Stimulated activated CD4-positive, alpha-beta T cell treated with anti-CD3 and anti-CD28 coated beads, Interleukin-1b, Interleukin-23, amount 100 ng/mL, for 1 hour (primary cell): ENCODE measurements at places on chromosomes 16 and 17.

DNA sequence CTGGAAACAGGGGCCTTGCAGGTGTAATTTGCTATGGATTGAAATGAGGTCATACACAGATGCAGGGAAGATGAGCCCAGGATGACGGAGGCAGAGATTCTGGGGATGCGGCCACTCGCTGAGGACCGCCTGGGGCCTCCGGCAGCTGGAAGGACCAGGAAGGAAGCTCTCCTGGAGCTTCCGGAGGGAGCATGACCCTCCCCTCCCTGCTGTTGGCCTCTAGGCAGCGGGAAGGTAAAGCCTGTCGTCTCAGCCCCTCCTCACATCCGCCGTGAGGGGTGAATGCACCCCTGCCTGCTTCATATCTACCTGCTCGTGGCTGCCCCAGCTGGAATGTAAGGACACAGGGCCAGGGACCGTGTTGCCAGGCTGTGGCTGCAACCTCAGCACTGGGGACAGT is 29.1 kb upstream of the ZNF469 start:
- DNase-seq, result no peak

DNA sequence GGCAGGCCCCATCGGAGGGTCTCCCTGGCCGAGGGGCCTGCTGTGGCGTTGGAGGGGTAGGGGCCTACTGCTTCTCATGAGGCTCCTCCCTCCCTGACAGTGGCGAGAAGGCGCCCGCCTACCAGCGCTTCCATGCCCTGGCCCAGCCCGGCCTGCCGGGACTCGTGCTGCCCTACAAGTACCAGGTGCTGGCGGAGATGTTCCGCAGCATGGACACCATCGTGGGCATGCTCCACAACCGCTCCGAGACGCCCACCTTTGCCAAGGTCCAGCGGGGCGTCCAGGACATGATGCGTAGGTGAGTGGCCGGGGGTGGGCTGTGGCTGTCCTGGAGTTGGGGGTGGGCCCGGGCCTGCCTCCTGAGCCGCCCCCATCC is 1.7 kb downstream of the CDT1 start:
- DNase-seq, result no peak

- peak; percentile 29 for DNase-seq
These were observed 1.1 kb downstream of the CD79B start for GRCh38 chr17:63930951-63931575.

GRCh38 chr17:7262935-7263800 is 890 bp upstream of the CLDN7 start:
- DNase-seq, result no peak

- no peak for DNase-seq
These were observed 3.1 kb downstream of the MMP15 start for GRCh38 chr16:58028541-58029070.

DNA sequence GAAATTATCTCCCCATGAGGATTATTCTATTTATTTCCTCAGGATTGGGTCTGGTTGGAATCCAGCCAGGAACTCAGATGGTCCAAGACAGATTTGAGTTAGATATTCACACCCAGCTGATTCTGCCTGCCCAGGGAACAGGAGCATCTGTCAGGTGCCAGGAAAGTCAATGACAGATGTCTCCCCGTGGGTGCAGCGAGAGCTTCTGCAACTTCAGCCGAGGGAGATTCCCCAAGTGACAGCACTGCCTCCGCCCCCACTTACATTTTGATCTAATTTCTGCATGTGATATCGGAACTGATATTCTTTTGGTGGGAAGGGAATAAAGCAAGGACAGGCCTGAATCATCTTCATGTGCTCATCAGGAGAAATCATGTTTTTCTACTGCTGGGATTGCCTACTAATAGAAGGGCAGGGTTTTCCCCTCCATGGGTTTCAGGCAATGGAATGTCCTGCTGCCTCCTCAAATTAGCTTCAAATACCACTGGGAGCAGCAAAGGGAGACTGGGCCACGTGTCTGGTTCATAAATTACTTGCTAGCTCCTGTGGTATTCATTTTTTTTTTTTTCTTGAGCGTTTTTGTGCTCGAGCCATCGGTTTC is 15.7 kb upstream of the DHX8 start:
- no peak for DNase-seq

DNA sequence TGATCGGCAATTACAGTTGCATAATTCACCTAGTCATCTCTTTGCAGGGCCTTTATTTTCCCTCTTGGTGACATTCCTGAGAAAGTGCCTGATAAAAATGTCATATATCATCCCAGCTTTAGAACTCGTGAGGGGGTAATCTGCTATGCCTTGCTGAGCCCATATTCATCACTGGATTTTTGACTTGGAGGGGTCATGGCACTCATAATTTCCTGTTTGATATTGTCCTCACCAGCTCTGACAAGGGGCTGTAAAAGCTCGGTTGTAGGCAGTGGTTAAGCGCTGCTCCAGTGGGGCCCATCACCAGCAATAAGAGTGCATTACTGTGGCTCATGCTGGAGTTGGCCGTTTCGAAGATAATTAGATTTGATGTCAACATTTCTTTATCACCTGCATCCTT is 227.3 kb downstream of the IRX3 start:
- DNase-seq, result no peak

GRCh38 chr16:1308036-1308976 is 1.1 kb upstream of the UBE2I start:
- no peak for DNase-seq

- DNase-seq, result no peak
These were observed 617 bp upstream of the VTN start for GRCh38 chr17:28370744-28371103.

GRCh38 chr16:11183035-11183812 is 72.8 kb downstream of the SOCS1 start:
- no peak for DNase-seq

GRCh38 chr16:85429776-85430522 is 183.2 kb upstream of the GSE1 start:
- no peak for DNase-seq

- DNase-seq, result no peak
These were observed 14.8 kb downstream of the COX6A2 start for GRCh38 chr16:31413381-31413780.

DNA sequence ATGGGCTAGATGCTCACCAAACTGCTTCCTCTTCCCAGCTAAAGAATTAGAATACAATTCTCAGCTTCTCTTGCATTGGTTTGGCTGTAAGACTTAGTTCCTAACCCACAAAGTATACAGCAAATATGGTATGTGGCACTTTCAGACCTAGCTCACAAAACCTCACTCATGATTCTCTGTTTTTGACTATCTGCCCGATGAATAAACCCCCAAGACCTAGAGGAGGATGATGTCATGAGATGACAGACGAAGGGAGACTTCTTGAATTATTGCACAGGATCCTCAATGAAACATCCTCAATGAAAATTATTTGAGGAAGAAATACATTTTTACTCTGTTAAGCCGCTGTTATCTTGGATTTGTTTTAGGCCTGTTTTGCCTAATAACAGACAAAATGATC is 14.3 kb downstream of the CNOT1 start:
- DNase-seq, result no peak
